Ovary (tissue), 10 donors: ENCODE measurements at places on chromosomes 2 and 18.

GRCh38 chr2:217789736-217790181, 213.0 kb downstream of the TNS1 start:
- no peak for DNase-seq

- no peak for DNase-seq
Observed at GRCh38 chr2:7891312-7891711, 790.5 kb upstream of the ID2 start.

DNA sequence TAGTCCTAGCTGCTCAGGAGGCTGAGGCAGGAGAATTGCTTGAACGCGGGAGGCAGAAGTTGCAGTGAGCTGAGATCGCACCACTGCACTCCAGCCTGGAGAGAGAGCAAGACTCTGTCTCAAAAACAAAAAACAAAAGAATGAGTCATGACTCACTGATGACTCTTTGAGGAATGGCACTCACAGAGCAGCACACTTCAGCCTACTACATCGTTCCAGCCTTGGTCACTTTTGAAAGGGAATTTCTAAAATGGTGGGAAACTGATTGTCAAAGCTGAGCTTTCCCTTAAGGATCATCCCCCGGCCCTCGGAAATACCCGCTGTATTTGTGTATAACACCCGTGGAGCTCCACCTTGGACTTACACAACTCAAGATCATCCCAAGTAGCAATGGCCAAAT, 217.3 kb upstream of the HS6ST1 start:
- no peak for DNase-seq

DNA sequence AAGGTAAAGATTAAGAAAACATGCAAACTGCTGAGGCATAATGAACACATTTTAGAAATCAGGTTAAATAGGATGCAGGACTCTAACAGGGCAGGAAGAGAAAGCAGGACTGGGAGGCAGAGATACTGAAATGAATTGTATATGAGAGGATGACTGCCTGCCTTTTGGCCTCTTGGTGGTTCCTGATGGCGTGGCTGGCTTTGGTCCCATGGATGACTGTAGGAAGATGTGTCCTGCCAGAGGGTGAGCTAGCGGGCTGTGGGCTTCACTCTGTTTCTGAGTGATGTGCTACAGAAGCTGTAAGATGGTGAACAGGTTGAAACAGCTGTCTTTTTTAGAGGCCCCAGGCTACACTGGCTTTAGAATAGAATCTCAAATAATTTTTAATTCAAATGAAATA, 517.0 kb downstream of the SLC4A3 start:
- no peak for DNase-seq

GRCh38 chr2:238570391-238570790, 143.7 kb downstream of the ASB1 start:
- no peak for DNase-seq

DNA sequence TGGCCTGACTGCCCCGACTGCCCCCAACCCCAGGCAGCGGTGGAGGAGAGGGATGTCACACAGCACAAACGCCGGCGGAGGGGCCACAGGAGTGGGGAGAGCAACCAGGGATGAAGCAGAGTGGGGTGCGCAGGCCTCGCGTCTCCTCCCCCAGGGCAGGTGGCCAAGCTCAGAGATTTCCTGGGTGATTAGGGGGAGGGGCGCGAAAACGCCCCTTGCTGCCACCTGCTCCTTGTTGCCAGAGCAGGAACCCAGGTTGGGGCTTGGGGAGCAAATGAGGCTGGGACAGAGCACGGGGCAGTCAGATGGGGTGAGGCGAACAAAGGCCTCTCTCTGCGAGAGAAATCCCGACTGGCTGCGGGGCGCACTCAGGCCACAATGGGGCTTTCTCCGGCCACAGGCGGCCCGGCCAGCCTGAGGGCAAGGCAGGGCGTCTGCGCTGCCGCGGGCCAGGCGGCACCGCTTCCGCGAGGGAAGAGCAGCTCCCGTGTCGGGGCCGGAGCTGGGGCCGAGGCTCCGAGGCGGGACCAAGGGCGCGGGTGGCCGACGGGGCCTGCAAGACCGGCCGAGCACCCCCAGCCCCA, 11.5 kb downstream of the TEX44 start:
- DNase-seq = peak; percentile 78

GRCh38 chr2:183898641-183899040, 699.7 kb upstream of the ZNF804A start:
- DNase-seq = no peak

GRCh38 chr2:74244286-74244685, 45.9 kb downstream of the MTHFD2 start:
- DNase-seq = no peak

DNA sequence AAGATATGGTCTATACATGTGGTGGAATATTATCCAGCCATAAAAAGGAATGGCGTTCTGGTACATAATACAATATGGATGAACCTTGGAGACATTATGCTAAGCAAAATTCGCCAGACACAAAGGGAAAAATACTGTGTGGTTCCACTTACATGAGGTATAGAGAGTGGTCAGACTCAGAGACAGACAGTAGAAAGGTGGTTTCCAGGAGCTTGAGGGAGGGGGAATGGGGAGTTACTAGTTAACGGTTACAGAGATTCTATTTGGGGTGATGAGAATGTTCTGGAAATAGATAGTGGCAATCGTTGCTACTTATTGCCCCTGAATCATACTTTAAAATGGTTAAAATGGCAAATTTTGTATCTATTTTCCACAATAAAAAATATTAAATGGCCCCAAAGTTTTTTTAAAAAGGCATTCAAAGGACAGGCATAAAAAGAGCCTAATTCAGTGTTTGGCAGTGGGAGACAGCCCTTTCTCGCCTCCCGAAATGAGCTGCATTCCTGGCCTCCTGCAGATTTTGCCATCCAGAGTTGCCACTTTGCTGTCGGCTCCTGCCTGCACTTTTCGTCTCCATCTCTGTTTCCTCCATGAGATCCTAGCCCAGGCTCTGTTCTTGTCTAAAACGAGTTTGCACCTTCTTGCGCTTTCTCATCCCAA, 13.5 kb downstream of the TNFRSF11A start:
- DNase-seq = no peak

- no peak for DNase-seq
Observed at GRCh38 chr2:156430980-156431358, 5.2 kb upstream of the GPD2 start.

DNA sequence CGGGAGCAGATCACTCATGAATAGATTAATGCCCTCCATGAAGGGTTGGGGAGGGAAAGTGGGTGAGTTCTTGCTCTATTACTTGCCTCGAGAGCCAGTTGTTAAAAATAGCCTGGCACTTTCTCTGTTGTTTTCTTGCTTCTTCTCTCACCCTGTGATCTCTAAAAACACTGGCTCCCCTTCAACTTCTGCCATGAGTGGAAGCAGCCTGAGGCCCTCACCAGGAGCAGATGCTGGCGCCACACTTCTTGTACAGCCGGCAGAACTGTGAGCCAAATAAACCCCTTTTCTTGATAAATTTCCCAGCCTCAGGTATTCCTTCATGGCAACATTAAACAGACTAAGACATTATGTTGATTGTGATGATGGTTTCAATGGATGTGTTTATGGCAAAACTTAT, 307.0 kb downstream of the PIEZO2 start:
- DNase-seq = no peak

DNA sequence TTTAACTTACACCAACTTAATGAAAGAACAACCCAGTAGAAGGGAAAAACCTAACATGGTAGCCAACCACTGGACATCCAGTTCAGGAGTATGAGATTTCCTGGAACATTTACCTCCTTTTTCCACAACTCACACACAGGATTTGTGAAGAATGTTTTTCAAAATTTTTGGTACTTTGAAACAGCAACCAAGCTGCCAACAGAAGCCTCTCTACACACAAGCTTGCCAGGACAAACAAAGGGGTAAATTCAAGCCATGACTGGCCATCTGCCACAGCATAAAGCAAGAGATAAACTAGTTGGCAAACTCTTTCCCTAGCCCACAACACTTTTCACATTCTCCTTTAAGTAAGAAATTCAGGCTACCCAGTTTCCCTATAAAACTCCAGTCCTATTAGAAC, 21.4 kb downstream of the MGAT4A start:
- DNase-seq = no peak

- DNase-seq = no peak
Observed at GRCh38 chr2:197011801-197012641, 85.5 kb upstream of the PGAP1 start.

- DNase-seq = peak; percentile 19
Observed at GRCh38 chr18:48402953-48403352, 6.2 kb downstream of the ZBTB7C start.

GRCh38 chr2:85655961-85656417, 12.0 kb downstream of the SFTPB start:
- no peak for DNase-seq

DNA sequence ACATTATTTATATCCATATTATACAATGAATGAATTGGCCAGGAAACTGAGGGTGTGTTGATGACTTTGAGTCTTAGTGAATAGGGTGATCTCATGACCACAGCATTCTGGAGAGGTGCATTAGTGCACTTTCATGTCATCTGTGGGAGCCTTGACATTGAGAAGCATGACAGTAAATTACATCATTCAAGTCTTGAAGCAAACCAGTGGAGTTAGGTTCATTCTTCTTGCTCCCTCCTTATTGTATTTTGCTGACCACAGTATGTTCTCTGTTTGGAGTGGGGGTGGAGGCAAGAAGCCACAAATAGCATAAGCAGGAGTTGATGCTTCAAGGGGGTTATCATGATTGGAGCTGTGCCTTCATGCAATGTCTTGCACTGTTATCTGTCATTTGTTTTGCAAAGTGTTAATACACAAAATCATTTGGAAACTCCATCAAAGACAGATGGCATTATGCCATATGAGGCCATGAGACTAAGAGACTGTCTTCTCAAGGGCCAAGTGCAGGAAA, 680.2 kb downstream of the NYAP2 start:
- DNase-seq = no peak

- peak; percentile 96 for DNase-seq
Observed at GRCh38 chr2:42827647-42828486, 35.5 kb upstream of the HAAO start.

- no peak for DNase-seq
Observed at GRCh38 chr18:2961821-2962220, 51.1 kb downstream of the LPIN2 start.

- no peak for DNase-seq
Observed at GRCh38 chr2:5982193-5982902, 290.2 kb downstream of the SOX11 start.

GRCh38 chr2:136532171-136532570, 233.2 kb upstream of the THSD7B start:
- DNase-seq = no peak

- DNase-seq = no peak
Observed at GRCh38 chr2:103859238-103859637, 994.7 kb upstream of the POU3F3 start.

DNA sequence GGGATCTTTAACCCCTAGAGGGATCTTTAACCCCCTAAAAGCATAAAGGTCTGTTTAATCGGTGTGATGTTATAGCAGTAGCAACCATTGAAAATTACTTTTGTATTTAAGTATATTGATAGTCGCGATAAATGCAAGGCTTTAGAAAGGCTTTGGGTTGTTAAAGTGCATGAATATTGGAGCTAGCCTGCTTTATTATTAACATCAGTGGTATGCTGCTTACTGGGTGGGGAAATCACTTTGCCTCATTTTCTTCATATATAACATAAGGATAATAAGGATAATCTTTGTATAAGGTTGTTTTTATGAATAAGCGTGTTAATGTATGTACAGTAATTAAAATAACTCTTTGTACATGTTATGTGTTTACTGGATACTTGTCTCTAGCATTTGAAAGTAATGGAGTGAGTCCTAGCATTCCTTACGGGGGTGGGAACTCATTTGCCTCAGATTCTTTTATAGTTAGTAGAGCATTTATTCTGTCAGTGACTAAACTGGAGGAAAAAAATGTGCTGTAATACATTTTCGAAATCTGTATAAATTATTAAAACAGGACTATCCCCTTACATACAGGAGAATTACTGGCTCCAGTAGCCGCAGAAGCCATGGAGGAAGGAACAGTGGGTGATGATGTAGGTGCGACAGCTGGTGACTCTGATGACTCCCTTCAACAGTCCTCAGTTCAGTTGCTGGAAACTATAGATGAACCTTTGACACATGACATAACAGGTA, 122.2 kb downstream of the BIRC6 start:
- DNase-seq = no peak

DNA sequence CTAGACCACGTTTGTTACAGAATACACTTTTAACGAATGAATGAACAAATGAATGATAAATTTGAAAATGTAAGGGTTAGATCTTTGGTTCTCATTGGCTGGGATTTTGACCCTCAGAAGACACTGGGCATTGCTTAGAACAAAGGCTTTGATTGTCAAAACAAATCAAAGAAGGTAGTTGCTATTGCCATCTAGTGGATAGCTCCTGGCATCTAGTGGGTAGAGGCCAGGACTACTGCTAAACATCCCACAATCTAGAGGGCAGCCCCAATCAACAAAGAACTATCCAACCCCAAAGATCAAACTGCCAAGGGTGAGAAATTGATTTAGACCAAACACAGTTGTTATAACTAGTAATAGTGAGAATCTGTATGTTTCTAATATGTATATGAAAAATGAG, 552.3 kb downstream of the KCNJ3 start:
- no peak for DNase-seq

DNA sequence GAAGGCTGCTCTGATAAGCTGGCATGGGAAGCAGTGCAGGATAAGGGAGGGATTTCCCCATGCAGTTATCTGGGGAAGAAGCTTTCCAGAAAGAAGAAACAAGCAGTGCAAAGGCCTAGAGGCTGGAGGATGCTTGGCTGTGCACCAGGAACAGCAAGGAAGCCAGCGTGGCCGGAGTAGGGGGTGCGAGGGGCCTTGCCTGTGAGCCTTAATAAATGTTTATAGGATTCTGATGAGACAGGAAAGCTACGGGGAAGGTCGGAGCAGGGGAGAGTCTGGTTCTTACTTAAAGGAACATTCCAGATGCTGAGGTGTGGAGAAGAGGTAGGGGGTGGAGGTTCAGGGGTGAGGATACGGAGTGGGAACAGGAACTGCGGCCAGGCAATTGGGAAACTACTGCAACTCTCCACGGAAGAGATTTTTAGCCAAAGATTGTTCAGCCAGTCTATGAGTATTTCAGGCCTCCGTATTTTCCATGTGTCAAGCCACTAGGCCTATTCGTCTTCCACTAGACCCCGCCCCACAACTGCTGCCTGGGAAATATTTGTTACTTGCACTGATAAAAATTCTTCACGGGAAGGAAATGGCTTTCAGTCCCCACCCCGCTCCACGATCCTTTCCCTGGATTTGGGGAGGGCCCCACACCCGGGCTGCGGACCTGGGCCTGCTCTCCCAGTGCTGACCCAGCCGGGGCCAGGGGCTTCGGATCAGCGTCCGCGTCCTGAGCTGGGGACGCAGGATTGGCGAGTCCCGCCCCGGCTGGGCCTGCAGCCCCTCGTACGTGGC, 516 bp downstream of the EIF2AK2 start:
- peak; percentile 50 for DNase-seq

GRCh38 chr2:177882501-177882900, 190.1 kb downstream of the PDE11A start:
- no peak for DNase-seq

DNA sequence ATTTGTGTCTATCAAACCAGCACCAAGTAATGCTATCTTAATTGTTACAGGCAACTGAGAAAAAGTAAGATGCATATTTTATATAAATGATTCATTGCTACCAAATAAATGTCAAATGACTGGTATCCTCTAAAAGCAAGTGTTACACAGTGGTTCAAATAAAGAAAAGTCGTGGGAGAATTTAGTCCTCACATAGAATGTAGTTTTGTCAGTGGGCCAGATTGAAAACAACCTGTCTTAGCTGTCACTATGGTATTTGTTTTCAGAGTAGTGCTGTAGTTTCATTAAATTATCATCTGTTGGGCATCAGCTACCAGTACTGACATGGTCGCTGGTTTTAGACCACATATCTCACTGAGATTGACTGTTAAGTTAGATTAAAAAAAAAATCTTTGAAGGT, 10.2 kb upstream of the EIF2AK3 start:
- DNase-seq = no peak

- no peak for DNase-seq
Observed at GRCh38 chr2:217142649-217143266, 282.9 kb upstream of the TNP1 start.
